ENCODE measurements at places on chromosomes 4 and X.

- DNase-seq, result no peak
Measured at GRCh38 chr4:11511321-11511720, 82.6 kb upstream of the HS3ST1 start.

DNA sequence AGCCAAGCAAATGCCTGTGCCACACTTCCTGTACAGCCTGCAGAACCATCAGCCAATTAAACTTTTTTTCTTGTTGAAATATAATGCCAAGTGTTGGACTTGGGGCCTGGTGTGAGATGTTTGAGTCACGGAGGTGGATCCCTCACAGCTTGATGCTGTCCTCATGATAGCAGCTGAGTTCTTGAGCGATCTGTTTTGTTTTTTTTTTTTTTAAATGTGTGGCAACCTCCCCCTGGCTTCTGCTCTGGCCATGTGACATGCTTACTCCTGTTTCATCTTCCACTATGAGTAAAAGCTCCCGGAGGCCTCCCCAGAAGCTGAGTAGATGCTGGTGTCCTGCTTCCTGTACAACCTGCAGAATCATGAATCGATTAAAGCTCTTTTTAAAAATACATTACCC lies 973.3 kb upstream of the FTHL17 start:
- DNase-seq, result no peak

DNA sequence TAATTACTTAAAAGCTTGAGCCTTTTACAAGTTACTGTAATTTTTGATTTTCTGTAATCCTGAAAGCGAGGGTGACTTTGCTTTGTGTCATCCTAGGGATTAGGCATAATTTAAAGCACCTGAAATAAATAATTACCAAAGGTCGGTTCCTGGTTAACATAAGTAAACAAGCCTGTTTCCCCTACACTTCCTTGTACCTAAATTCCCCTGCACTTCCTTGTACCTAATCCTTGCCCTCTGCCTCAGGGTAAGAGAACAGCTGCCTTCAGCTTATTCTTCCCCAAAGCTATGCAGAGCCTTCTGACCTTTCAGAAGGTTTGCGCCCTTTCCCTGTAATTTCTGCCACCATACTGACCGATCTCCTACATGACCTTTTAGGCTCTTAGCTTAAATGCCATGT lies 166.1 kb upstream of the PDE5A start:
- no peak for DNase-seq

DNA sequence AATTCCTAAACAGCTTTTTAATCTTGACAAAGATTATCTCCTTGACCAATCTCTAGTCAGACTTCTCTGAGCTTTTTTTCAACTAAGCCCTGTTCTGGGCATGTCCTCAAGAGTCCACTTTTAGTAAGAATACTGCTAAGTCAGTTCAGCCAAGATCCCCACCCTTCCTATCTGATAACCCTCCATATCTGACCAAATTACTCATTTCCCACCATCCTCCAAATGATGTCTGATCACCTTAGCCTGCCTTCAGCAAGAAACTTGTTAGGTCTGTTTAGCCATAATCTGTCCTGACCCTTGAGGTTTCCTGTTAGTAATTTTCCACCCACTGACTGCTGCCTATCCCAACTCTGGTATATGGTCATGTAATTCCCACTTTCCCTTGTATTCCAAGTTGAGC lies 65.2 kb downstream of the FAM13A start:
- DNase-seq, result no peak

DNA sequence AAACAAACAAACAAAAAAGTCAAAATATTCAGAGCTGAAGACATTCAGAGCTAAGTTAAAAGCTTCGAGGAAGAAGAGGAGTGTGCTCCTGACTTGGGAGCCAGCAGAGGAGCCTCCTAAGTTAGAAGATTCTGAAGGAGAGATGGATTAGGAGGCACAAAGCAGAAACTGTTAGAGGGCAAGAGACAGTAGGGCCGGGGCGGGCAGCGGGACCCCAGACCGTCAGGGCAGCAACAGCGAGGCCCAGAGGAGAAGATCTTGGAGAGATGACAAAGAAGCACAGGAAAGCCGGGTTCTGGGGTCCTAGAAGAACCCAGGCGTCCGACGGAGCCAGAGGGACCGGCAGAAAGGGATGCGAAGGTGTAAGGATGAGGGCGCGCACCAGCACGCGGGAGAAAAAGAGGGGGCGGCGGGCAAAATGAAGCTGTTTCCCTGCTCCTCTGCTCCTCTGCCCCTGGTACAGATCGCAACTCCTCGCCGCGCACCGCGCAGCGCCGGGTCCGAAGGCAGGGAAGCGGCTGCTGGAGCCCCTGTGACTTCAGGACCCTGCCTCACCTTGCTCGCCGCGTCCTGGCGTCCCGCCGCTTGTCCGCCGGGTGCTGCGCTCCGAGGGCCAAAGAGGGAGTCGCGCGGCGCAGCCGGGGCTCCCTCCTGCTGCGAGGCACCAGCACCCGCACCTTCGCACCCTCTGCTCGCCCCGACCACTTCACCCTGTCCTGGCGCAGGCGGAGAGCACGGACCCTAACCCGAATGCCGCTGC lies 477 bp downstream of the KLHL13 start:
- DNase-seq, result no peak

- DNase-seq, result no peak
Measured at GRCh38 chrX:46770817-46771163, 11.9 kb upstream of the SLC9A7 start.

- no peak for DNase-seq
Measured at GRCh38 chr4:125849869-125850268, 535.1 kb downstream of the FAT4 start.

GRCh38 chr4:164683040-164683439 lies 70.9 kb upstream of the SMIM31 start:
- DNase-seq, result no peak

DNA sequence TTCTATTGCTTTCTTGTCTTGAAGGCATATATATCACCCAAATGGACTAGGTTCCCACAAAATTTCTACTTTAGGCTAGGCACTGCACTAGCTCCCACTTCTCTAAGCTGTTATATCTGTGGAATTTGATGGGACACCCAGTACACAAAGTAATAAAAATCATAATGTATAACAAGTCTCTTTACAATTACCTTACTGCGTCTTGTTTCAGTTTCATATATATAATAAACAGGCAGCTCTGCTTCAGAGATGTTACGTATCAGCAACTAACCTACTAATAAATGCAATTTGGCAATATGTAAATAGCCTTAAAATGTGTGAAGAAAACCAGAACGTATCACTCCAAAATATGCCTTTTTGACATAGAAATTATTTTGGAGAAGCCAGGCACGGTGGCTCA lies 42.0 kb upstream of the UGDH start:
- no peak for DNase-seq

- DNase-seq, result no peak
Measured at GRCh38 chr4:37490391-37491347, 195.5 kb downstream of the RELL1 start.

DNA sequence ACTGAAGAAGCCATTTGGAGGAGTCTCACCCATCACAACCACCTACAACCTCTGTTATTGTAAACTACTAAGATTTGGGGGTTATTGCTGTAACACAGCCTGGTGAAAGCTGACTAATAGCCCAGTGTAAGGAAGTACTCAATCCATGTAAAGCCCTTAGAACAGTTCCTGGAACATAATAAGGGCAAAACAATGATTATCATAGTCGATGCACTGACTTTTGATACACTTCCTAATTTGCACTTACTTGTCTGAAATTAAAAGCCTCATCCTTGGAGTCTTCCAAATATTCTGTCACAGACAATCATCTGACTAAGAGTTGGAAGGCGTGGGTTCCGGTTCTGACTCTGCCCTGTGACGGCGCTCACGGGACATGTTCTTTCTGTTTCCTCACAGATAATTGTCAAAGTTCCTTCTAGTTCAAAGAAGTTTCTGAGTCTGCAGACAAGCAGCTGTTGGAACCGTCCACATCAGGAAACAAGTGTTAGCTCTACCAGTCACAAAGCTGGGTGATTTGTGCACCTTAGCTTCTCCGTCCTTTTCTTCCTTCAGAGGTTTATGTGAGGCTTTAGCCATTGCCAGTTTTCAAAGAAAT lies 33.4 kb upstream of the RASGEF1B start:
- peak; percentile 51 for DNase-seq

- no peak for DNase-seq
Measured at GRCh38 chr4:155787113-155787710, 28.4 kb downstream of the GUCY1B1 start.

GRCh38 chr4:72313121-72313520 lies 255.9 kb downstream of the ADAMTS3 start:
- DNase-seq, result no peak

All from HL-60 (cell line).